Activated CD4-positive, alpha-beta memory T cell treated with anti-CD3 and anti-CD28 coated beads for 36 hours (primary cell): ENCODE measurements at places on chromosomes 6 and 20. TPM values are rescaled to one million over a fixed set of nuclear protein-coding genes. Genes with fewer than 3 reads are reported as not detected.

The MDFI gene
- total RNA-seq, result not detected

The TGM2 gene
- total RNA-seq, result not detected

The KCNK5 gene
- total RNA-seq, result 16.5 TPM

The CARMIL1 gene
- total RNA-seq, result 2.4 TPM

The PRL gene
- not detected for total RNA-seq

The HMGN3 gene
- total RNA-seq, result 39.8 TPM

The TSPO2 gene
- not detected for total RNA-seq

The PTGIS gene
- 1.8 TPM for total RNA-seq

The RSPH3 gene
- 6.8 TPM for total RNA-seq

The FAM209B gene
- total RNA-seq, result 0.63 TPM

The SMOC2 gene
- not detected for total RNA-seq
